ENCODE measurements at places on chromosomes 6 and 20. TPM values are rescaled to one million over a fixed set of nuclear protein-coding genes. Genes with fewer than 3 reads are reported as not detected.

- DNase-seq, result no peak
Measured at GRCh38 chr20:36043892-36044515, 75.6 kb downstream of the CNBD2 start.

GRCh38 chr6:111576291-111576690 lies 29.4 kb downstream of the TRAF3IP2 start:
- DNase-seq, result peak; percentile 10

- no peak for DNase-seq
Measured at GRCh38 chr6:98958776-98959175, 11.0 kb upstream of the FBXL4 start.

DNA sequence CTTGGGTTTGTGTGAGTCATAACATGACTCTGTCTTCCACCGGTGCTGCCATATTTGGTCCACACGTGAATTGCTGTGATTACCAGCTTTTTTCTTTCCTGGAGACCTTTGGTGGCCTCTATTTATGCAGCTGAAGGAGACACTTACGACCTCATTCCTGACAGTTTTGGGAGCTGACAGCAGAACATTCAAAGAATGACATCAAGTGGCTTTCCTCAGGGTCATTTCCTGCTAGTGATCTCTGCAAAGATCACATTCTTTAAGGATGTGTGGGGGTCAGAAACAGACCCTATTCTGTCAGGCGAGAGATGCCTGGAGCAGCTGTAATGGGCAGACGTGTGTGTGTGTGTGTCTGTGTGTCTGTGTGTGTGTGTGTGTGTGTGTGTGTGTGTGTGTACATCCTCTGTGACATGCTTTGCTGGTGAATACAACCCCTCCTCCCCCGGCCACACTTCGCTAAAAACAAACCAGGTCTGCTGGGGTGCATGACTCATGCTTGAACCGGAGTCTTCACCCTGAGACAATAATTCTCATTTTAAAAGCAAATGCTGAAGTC lies 115.6 kb downstream of the TMEM170B start:
- DNase-seq, result no peak

DNA sequence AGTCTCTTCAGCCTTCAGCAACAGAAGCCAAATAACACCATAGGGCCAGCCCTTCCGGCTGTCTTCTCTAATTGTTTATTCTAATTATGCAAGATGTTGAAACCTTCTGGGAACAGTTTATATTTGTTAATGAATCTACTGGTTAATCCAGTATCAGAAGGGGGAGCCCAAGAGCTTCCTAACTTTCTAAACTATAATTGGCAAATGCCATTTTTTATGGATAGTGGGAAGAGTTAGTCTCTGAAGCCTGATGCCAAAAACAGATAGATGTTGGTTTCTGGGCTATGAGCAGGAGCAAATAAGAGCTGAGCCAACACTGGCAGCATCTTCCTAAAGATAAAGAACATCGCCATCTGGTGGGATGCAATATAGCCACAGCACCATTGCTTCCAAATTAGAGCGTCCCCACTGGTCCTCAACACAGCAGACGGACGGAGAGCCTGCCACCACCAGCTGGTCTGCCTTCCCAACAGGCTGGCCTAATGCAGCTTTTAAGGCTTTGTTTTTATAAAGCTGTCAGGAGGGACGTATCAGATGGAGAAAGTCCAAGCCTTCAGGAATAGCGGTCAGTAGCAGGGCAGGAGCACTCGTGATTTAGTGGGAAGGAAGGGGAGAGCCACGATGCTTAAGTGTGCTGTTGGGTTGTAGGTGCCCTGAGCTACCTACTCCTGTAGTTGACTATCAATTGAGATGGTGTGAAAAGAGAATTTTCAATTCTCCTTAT lies 118.8 kb downstream of the RALGAPA2 start:
- DNase-seq, result no peak

DNA sequence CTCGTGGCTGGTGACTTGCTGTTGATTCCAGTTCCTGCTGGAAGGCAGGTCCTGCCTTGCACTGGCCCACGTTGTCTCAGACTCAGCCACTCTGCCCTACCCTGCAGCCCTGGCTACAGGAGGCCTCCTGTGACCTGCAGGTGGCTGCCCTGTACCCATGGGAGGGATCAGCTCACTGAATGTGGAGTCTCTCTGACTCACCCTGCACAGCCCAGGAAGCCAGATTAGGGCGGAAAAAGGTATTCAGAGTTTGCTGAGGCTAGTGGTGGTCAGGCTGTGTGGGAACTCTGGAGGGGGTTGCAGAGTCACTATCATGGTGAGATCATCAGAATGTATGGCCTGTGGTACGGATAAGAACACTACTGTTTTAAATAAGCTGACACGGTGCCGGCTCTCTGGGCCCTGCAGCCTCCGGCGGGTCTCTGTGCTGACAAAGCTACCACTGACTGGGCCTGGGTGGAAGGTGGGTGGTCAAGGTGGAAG lies 24.7 kb upstream of the PYGB start:
- no peak for DNase-seq

- no peak for DNase-seq
Measured at GRCh38 chr6:62998022-62998421, 213.2 kb upstream of the FKBP1C start.

DNA sequence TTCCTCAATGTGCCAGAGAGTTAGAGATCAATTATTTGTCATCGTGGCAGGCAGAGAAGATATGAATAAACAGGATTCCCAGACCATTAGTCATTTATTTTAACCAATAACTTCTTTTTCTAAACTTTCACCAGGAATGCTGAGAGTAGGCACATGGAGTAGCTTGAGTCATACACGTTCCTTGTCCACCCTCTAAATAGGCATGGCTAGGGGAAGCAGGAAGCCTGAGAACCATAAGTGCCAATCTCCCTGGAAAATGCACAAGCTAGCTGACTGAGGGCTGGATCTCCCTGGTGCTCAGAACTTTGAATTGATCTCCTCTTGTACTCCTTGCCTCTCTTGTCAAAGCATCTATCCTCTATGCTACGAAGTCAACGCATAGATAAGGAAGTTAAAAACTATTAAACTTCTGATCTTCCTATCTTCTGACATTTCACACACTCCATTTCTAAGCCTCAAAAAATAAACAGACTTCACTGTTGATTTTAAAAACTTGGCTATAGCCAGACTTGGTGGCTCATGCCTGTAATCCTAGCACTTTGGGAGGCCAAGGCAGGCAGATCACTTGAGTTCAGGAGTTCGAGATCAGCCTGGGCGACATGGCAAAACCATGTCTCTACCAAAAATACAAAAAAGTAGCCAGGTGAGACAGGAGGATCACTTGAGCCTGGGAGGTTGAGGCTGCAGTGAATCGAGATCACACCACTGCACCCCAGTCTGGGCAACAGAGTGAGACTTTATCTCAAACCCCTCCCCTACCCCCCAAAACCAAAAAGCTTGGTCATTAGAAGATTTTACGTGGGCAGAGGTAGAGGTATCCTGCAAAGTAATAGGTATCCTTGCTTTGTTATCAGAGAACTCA lies 11.8 kb downstream of the ADTRP start:
- no peak for DNase-seq

DNA sequence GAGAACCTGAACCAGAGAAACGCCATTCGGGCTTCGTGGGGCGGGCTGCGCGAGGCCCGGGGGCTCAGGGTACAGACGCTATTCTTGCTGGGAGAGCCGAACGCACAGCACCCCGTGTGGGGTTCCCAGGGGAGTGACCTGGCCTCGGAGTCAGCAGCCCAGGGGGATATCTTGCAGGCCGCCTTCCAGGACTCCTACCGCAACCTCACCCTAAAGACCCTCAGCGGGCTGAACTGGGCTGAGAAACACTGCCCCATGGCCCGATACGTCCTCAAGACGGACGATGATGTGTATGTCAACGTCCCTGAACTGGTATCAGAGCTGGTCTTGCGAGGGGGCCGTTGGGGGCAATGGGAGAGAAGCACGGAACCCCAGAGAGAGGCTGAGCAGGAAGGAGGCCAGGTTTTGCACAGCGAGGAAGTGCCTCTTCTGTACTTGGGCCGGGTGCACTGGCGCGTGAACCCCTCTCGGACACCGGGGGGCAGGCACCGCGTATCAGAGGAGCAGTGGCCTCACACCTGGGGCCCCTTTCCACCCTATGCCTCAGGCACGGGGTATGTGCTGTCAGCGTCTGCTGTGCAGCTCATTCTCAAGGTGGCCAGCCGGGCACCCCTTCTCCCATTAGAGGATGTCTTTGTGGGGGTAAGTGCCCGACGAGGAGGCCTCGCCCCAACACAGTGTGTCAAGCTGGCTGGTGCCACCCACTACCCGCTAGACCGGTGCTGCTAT lies 904 bp downstream of the B3GALT4 start:
- no peak for DNase-seq

DNA sequence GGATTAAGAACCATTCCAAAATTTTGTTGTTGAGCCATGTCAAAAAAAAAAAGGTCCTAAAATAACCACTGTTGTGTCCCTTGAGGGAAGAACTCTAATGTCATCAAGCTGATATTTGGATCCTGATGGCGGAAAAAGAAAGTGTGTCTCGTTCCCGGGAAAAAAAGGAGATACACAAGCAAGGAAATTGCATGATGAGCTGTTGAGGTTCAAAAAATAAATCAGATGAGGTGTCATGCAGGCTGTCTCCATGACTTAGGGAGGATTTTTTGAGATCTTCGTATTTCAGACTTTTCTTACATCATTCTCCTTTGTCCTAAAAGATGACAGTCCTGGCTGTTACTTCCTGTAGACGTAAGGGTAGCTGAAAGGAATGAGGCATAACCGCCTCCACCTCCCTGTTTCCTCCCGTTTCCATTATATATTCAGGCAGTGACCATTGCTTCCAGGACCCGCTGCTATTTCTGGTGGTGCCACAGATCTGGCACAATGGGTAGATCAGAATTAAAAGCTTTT lies 117.3 kb upstream of the TNFAIP3 start:
- DNase-seq, result no peak

- no peak for DNase-seq
Measured at GRCh38 chr20:45487231-45487635, 17.7 kb downstream of the WFDC2 start.

The MICB gene
- 8.5 TPM for polyA plus RNA-seq

The PSMB9 gene
- polyA plus RNA-seq, result 347 TPM

The DEFB132 gene
- polyA plus RNA-seq, result not detected

The CST5 gene
- polyA plus RNA-seq, result not detected

All from naive B cell (primary cell).